ENCODE measurements at places on chromosomes 16 and 17.

GRCh38 chr16:57618296-57619132 is 9.9 kb upstream of the ADGRG1 start:
- no peak for DNase-seq

GRCh38 chr16:84563064-84563715 is 54.7 kb downstream of the COTL1 start:
- no peak for DNase-seq

DNA sequence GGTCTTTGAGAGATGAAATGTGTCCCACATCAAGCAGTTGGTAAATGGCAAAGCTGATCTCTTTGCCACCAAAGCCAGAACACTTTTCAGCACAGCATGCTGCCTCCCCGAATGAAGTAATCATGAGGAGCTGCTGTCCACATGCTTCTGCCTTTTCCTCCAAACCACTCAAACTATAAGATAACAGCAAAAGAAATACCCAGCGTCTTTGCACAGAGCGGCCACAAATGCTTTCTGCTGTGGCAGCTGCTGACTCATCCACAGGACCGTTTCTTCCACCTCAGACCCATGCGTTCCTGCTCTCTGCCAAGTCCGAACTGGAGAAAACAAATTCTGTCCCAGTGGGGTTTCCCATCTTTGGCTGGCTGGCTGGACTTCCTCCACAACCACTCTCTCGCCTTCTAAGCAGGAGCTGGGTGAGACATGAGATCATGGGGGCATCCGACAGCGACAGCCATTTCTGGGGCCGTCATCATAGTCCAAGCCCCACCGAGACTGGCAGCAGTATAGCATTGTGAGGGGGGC is 27.1 kb downstream of the TBC1D3B start:
- peak; percentile 77 for DNase-seq

- no peak for DNase-seq
These were observed 29.4 kb downstream of the GRB7 start for GRCh38 chr17:39767147-39767546.

GRCh38 chr16:24511792-24512191 is 27.6 kb upstream of the RBBP6 start:
- no peak for DNase-seq

DNA sequence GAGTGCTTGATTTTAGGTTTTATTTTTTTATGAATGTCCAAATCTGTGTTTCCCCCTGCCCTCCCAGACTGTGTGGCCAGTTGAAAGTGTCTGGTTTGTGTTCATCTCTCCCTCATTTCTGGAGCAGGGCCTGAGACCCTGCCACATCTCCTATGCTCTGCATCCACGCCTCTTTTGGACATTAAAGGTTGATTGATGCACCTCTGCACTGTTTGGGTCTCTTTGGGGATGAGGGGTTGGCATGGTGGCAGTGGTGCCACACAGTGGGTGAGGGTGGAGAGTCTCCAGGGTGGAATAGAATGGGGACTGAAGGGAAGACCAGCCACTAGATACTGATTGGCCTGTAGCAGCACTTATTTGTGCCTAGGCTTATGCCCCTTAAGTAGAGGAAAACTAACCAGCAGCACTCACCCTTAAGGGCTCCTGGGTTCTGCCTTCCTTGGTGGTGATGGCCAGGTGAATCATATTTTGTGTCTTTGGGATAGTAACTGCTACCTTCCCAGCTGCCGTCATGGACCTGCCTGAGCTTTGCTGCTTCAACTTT is 7.9 kb downstream of the DYNLL2 start:
- DNase-seq, result no peak

DNA sequence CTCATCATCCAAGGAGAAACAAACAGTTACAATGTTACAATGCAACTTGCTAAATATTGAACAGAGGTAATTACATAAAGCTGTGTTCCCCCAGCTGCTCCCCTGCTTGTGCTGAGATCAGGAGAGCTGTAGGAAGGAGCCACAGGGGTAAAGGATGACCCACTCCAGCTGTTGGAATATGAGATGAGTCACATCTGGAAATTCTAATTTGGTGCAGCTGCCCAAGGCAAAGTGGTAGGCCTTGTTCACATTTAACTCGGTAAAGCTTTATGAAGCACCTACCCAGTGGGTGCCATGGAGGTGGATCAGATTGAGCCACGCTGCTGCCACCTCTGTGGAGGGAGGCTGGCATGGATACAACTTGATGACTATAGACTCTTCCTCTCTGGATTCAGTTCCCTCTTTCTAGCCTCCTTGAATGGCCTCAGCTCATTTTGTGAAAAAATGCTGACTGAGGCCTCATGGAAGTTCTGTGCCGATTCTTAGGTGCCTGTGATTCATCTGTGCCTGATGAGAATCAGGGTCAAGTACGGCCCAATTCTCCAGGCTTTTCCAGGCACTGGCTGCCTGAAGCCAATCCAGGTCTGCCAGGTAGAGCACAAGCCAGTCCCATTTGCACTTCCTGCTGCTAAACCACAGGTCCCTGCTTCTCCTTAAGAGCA is 7.4 kb downstream of the ZNF689 start:
- DNase-seq, result peak; percentile 29

DNA sequence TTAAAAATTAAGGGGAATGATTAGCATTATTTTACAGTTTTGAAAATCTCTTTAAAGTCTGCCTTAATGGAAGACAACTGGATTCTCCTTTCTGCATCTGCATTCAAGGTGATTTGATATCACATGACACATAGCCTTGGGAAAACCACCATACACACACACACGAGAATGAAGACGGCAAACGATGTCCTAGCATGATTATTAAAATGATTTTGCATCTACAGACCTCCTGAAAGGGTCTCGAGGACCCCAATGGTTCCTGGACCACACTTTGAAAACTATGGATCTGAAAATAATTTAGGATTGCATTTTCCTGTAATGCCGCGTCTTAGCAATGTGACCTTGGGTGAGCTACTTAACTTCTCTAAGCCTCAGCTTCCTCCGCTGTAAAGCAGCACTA is 11.8 kb upstream of the CHST4 start:
- no peak for DNase-seq

GRCh38 chr16:16075488-16076422 is 126.3 kb downstream of the ABCC1 start:
- no peak for DNase-seq

GRCh38 chr17:74623693-74624093 is at the start of gene CD300E:
Gene CD300E, minus strand, starts transcription at chr17:74623738. Its CDS starts 117 bp downstream, at chr17:74623621.
- no peak for DNase-seq

DNA sequence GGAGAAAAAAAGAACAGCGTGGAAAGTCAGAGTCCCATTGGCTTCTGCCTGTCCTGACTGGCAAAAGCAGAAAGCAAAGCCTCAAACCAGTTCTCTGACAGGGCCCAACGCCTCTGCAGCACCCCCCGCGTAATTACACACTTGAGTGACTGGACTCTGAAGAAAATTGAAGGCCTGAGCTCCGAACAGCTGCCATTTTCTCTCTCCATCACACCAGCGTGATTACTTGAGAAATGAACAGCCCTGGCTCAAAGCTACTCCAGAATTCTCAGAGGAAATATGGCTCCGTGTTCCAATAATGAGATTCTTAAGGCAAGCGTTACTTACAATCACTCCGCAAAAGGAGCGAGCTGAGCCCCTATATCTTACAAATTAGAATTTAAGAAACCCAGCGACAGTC is 142.7 kb upstream of the C17orf78 start:
- DNase-seq, result no peak

GRCh38 chr17:31266042-31266441 is 31.0 kb downstream of the OMG start:
- DNase-seq, result no peak

- no peak for DNase-seq
These were observed 14.2 kb upstream of the SLC52A1 start for GRCh38 chr17:5049314-5049841.

- no peak for DNase-seq
These were observed 30.3 kb downstream of the AKAP1 start for GRCh38 chr17:57115377-57115776.

- DNase-seq, result no peak
These were observed 266.4 kb downstream of the STX8 start for GRCh38 chr17:9309216-9309615.

All from AG08395 (cell line).